ENCODE measurements at places on chromosomes 4 and X. TPM values are rescaled to one million over a fixed set of nuclear protein-coding genes. Genes with fewer than 3 reads are reported as not detected.

- no peak for DNase-seq
Observed at GRCh38 chr4:139754938-139755337, 89.3 kb downstream of the MGST2 start.

DNA sequence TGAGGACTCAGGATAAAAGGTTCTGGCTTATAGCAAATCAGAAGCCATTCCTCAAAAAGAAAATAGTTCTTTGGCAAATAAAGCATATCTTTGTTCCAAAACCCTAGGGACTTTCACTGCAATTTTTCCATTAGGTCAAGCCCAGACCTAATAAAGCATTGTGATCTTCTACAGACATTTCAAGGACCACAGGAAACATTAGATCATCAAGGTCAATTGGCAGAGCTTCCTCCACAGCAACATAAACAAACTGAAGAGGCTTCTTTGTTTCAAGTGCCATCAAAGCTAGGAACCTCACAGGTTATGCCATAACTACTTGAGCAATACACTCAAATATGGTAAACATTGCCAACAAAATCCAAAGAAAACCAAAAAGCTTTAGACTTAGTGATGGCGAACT is 144.9 kb downstream of the ANXA5 start:
- DNase-seq, result no peak

GDI1 gene
- 83.4 TPM for total RNA-seq

KIT gene
- 2.1 TPM for total RNA-seq

TMEM47 gene
- 12.7 TPM for total RNA-seq

DNA sequence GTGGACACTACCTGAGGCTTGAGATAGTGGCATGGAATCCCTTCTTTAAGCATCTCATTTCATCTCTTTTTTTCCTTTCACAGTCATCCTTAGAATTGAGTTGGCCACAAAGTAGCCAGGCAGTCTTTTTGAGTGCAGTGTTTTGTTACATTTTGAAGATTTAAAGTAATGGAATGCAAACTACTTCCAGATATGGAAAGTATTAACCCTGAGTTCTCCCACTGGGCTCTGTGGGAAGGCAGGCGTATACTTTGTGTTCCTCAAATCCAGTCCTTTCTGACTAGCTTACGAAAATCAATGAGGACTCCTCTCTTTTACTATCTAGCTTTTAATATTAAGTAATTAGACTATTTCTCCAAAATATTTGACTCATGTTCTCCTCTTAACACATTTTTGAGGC is 29.9 kb downstream of the PCDH10 start:
- DNase-seq, result no peak

AFM gene
- 0.33 TPM for total RNA-seq

VCX3B gene
- not detected for total RNA-seq

DNA sequence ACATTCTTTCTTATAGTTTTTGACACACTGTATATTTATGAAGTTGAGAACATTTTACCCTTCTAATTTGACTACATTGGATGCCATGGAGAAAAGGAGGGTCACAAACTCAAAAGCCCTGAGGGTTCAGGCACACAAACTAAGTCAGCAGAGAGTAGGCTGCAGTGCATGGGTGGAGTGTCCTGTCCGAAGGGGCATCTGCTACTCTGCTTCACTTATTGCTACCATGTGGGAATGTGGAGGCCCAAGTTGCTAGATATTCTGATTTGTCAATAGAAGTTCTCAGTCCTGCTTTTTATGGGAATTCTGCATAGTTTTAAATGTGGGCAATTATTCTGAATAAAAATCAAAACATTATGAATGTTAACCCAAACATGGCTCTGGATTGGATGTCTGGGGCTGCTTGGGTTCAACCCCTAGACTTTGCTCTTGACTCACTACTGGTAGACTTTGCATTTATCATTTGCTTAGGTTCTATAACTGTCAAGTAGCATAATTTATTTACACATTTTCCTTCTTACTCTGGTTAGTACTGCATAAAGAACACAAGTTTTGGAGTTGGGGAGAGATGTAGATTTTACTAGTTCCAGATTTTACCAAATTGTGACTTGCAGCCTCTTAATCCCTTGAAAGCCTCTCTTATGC is 255.1 kb downstream of the SPRY1 start:
- no peak for DNase-seq

KCTD8 gene
- total RNA-seq, result not detected

DNA sequence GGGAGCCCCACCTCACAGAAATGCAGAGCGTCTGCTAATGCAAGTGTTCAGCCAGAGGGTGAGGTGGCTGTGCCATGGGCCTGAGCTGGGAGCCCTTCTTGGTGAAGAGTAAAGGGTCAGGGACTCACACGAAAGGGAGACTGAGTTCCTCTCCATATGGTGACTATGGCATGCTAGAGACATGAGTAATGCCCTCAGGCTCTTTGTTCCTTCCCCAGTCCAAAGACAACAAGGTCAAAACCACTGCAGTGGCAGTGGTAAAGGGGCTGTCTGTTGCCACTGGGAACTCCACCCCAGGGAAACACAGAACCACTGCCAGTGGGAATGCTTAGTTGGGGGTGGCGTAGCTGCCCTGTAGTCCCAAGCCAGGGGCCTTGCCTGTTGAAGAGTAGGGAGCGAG is 22.4 kb downstream of the RAB40AL start:
- no peak for DNase-seq

TRIM2 gene
- 42.0 TPM for total RNA-seq

DNA sequence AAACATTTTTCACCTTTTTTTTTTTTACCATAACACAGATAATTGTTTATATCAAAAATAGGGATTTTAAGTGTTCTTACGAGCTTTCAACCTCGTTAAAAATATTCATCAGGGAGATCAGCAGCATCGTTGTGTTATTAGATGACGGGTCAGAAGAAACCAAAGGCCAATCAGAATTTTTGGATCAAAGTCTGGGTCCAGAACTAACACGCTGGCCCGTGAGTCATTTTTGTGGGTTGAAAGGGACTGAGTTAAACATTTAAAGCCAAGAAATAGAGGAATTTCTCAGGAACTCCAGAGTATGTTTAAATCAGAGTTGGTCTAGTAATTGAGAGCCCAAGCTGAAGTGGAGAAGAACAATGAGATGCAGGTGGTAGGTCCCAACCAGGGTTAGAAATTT is 170.8 kb downstream of the TLL1 start:
- no peak for DNase-seq

- DNase-seq, result no peak
Observed at GRCh38 chr4:15145709-15146108, 143.4 kb downstream of the CPEB2 start.

- no peak for DNase-seq
Observed at GRCh38 chr4:180169966-180170365, 2073.2 kb upstream of the TENM3 start.

- DNase-seq, result no peak
Observed at GRCh38 chrX:83658731-83659130, 150.6 kb downstream of the POU3F4 start.

GRCh38 chrX:29852767-29853166 is 362.6 kb upstream of the MAGEB2 start:
- DNase-seq, result no peak

MAGED1 gene
- 45.7 TPM for total RNA-seq

- no peak for DNase-seq
Observed at GRCh38 chrX:52355108-52355507, 13.7 kb upstream of the XAGE2 start.

- DNase-seq, result peak; percentile 2
Observed at GRCh38 chr4:179624768-179625181, 2182.5 kb upstream of the AGA start.

- DNase-seq, result no peak
Observed at GRCh38 chr4:23297327-23297726, 592.5 kb downstream of the PPARGC1A start.

EGFL6 gene
- not detected for total RNA-seq

GRCh38 chr4:1327526-1328266 is 19.3 kb upstream of the UVSSA start:
- DNase-seq, result no peak

DNA sequence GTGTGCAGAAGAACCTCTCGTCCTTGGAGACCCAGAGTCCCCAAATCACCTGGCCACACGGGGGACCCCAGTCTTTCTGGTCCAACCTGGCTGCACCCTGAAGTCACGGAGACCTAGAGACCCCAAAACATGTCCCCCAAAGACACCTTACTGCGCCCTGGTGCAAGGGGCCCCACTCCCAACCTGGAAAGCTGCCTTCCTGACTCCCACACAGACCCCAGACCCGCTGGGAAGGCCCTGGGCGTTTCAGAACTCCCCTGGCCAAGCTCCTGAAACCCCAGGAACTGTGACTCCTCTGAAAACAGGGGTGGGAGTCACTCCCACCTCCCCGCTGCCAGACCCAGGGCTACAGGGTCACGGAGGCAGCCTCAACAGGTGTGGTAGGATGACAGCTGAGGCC is 12.7 kb upstream of the SHOX start:
- DNase-seq, result no peak

BOD1L1 gene
- total RNA-seq, result 31.0 TPM

DNA sequence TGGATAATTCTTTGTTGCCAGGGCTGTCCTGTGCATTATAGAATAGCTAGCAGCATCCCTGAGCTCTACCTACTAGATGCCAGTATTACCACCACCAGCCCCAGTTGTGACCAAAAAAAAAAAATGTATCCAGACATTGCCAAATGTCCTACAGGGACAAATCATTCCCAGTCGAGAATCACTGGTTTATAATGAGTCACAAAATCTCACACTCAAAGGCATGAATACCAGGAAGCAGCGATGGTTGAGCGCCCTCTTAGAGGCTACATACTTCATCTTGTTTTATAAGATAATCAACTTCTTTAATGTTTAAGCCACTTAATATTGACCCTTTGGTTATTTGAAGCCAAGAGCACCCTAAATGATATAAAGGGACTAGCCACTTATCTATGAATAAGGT is 297.3 kb downstream of the DHX15 start:
- no peak for DNase-seq

DNA sequence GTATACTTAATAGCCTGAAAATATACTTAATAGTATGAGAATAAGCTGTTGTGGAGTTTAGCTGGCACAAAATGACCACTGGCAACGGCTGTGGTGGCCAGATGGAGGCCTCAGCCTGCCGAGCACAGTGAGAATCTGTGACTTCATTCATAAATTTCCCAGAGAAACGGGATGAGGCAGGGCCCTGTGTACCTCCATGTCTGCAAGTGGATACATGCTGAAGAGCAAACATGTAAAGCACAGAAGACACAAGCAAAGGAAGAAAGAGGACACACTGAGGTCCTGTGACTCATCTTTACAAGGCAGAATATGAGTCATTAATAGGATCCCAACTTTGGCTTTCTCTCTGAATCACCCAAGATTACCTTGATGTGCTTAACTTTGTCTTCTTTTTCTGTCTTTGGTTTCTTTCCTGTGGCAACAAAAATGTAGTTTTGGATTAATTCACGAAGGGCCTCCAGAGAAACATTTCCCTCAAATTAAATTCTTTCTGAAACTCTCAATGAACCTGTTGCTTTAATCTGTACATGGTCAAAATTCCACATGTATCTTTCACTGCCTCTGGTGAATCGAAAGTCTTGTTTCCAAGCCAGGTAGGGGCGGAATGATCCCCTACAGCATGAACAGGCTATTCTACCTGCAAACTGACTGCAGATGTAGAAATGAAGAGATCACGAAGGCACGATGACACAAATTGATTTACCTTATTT is 56.4 kb downstream of the IRF2 start:
- DNase-seq, result no peak

BCORL1 gene
- 3.0 TPM for total RNA-seq

DNA sequence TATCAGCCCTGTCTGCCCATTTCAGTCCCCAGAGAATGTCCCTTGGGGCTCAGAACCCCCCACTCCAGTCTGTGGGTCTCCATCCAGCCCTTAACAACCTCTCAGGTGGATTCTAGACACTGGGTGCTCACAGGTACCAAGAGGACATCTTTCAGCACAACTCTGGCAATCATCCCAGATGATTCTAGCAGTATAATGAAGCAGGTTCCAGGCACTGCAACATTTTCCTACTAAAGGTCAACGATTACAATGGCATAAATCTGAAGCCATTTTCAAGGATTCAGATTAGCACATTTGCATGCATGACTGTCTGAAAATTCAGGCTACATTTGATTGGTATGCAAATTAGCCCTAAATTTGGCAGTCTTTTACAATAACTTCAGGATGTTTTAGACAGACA is 10.0 kb downstream of the SLC2A9 start:
- no peak for DNase-seq

GRCh38 chr4:182736207-182736606 is 181.0 kb downstream of the DCTD start:
- no peak for DNase-seq

DNA sequence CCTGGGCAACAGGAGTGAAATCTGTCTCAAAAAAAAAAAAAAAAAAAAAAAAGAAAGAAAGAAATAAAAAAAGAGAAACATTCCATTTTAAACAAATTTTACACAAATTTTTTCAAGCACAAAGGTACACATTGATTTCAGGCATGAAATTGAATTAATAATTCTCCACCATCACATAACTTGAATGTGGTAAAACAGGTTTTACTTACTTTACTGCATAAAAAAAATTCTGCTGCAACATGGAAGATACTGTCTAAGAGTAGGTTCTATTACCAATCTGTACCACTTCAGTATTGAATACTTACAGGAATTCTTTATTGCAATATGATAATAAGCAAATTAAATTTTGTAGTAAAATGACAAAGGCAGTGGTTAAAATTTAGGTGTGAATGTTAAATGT is 271.6 kb upstream of the ARSJ start:
- DNase-seq, result no peak

- no peak for DNase-seq
Observed at GRCh38 chr4:183789657-183790056, 115.5 kb upstream of the STOX2 start.

BLTP1 gene
- 46.8 TPM for total RNA-seq

USP38 gene
- total RNA-seq, result 14.2 TPM

ERCC6L gene
- not detected for total RNA-seq

DNA sequence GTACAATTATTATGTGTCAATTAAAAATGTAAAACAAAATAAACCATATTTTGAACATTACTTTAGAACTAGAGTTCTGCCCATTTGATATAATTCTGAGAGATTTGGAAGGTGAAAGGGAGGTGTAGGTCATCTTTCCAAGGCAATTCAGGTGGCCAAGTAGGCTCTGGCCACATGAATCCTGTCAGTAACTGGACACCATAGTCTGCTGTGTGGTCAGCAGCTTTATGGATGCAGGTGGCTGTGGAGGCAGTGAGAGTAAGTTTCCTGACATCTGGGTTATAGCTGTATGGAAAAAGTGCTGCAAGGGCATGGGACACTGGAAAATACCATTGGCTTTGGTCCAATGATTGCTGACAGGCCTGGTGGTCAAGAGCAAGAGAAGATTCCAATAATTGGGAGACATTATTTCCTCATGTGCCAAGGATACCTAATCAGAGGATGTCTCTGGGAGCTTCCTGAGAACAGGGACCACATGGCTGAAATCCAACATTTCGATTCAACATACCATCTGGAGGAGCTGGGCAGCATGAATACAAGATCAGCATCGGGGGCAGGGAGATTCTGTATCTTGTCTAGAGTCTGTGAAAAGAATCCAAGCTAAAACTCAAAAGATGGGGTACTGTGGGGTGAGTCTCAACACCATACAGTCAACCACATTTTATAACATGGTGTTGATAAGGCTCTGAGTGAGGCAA is 523.1 kb downstream of the MID1IP1 start:
- no peak for DNase-seq

- no peak for DNase-seq
Observed at GRCh38 chr4:141395919-141396318, 175.2 kb downstream of the ZNF330 start.
